ENCODE measurements at places on chromosomes 7 and 10.

DNA sequence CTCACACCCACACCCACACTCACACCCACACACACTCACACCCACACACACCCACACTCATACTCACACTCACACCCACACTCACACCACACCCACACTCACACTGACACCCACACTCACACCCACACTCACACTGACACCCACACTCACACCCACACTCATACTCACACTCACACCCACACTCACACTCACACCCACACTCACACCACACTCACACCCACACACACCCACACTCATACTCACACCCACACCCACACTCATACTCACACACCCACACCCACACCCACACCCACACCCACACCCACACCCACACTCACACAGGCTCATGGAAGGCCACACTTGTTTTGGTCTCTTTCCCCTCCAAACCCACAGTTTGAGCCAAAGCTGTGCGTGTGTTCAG is 2.9 kb downstream of the FOXI2 start:
- no peak for DNase-seq

DNA sequence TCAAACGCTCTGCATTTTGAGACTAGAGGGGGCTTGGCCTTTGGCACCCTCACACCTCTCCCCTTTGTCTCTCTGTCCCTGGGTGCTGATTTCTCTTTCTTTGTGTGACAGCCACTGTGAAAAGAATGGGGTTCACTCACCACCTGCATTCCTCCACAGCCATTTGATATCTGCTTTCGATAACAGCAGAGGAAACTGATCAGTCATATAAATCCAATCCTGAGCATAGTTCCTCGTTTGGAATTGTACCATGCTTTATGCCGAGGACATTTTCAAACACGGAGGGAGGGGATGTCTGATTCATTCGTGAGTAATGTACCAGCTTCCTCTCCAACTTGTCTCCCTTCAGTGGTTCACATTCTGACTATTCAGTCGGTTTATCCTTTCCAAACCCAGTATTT is 15.8 kb downstream of the MET start:
- DNase-seq, result no peak

DNA sequence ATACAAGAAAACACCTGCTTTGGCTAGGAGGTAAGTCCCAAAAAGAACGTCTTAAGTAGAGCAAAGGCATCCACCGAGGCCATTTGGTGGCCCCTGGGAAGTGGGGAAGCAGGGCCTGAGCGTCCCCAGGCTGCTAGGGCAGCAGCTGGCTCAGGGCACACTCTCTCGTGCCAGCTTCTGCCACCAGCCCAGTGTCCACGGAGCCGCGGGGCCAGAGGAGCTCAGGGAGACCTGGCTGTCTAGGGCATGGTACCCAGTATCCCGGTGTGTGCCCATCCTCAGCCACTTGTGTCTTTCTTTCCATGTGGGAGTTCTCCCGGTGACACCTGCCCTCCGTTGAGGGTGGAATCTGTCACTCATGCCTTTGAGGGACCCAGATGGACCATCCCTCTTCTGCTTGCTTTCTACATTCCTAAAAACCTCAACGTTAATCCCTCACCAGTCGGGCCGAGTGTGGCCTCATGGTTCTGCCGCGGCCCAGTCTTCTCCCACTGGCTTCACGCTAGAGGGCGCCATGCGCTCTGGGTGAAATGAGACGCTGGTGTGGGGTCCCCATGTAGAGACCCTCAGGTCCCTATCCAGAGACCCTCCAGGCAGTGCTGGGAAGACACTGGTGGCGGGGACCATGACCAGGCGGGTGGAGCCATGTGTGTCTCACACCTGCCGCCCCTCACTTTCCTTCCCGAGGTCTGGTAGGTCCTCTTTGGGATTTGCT is 9.5 kb upstream of the AP5Z1 start:
- DNase-seq, result no peak

- no peak for DNase-seq
Observed at GRCh38 chr10:116667484-116667883, 46.7 kb downstream of the PNLIPRP2 start.

GRCh38 chr10:70311698-70312097 is 27.9 kb upstream of the NPFFR1 start:
- no peak for DNase-seq

DNA sequence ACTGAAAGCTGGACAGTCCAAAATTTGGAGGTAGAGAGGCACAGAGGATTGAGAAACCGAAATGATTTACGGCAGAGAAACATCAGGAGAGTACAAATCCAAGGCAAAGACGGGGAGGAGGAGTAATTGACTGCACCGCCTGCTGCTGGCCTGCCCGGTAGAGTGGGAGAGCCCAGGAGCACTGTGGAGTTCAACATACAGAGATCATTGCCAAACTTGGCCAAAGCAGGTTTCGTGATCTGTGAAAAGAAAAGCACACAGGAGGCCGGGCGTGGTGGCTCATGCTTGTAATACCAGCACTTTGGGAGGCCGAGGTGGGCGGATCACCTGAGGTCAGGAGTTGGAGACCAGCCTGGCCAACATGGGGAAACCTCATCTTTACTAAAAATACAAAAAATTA is 306.0 kb upstream of the PFKP start:
- DNase-seq, result no peak

GRCh38 chr7:152095771-152096170 is 70.3 kb downstream of the GALNT11 start:
- DNase-seq, result no peak

- no peak for DNase-seq
Observed at GRCh38 chr7:16747102-16747501, 6.5 kb upstream of the TSPAN13 start.

GRCh38 chr10:62231805-62232204 is 36.8 kb downstream of the RTKN2 start:
- no peak for DNase-seq

DNA sequence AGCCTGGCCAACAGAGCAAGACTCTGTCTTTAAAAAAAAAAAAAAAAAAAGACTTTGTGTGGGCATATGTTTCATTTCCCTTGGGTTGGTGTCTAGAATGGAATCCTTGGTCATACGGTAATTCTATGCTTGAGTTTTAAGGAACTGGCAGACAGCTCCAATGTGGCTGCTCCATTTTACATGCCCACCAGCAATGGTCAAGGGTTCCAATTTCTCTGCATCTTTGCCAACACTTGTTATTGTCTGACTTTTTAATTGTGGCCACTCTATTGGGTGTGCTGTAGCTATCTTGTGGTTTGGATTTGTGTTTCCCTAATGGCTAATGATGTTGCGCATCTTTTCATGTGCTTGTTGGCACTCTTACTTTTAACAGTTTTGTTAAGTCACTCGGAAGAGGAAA is 57.6 kb downstream of the BRI3 start:
- no peak for DNase-seq

DNA sequence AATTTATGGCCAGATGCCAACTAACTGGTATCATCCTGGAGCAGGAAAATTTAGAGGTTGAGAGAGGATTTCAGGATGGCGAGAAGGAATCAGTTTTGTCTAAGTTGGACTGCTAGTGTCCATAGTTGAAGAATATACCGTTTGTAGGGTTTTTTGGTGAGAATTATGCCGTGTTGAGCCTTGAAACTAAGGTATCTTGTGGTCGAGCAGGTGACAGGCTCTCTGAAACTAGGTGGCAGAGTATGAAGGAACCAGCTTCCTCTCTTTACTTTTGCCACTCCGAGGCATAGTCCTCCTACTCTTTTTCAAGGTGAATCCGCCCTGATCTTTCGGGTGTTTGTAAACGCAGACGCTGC is 9.7 kb downstream of the MDFIC start:
- no peak for DNase-seq

DNA sequence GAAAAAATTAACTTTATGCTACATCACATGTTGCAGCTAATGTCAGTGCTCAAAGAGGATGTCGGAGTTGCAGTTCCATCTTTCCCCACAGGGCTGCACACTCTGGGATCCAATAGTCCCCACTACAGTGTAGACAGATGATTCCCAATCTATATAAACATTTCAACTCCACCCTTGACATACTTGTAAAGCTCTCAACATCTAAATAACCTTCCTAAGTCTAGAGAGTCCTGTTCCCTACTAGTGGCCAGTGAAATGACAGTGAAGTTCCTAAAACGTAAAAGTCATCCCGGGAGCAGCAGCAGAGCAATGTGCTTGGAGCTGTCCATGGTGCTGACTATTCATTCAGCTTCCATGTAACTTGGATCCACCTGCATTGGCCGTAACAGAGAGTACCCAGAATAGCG is 145.1 kb downstream of the GRM8 start:
- DNase-seq, result no peak

DNA sequence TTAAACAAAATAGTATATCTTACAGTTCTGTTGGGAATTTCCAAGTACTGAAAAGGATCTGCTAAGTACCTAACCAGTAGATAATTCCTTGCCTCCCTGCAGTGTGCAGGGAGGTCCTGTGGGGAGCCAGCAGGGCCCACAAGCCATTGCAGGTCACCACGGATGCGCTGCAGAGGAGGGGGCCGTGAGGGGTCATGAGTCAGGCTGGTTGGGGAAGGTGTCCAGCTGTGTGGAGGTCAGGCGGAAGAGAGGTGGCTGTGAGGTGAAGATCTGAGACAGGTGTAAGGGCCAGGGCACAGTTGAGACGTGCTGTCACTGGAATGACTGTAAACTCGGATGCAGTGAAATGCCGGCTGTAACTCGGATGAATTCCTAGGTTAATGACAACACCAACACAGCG is 80.6 kb downstream of the TRRAP start:
- DNase-seq, result no peak

- peak; percentile 76 for DNase-seq
Observed at GRCh38 chr10:77274046-77274795, 363.4 kb downstream of the KCNMA1 start.

GRCh38 chr10:86291616-86292340 is 74.8 kb downstream of the GRID1 start:
- DNase-seq, result no peak

DNA sequence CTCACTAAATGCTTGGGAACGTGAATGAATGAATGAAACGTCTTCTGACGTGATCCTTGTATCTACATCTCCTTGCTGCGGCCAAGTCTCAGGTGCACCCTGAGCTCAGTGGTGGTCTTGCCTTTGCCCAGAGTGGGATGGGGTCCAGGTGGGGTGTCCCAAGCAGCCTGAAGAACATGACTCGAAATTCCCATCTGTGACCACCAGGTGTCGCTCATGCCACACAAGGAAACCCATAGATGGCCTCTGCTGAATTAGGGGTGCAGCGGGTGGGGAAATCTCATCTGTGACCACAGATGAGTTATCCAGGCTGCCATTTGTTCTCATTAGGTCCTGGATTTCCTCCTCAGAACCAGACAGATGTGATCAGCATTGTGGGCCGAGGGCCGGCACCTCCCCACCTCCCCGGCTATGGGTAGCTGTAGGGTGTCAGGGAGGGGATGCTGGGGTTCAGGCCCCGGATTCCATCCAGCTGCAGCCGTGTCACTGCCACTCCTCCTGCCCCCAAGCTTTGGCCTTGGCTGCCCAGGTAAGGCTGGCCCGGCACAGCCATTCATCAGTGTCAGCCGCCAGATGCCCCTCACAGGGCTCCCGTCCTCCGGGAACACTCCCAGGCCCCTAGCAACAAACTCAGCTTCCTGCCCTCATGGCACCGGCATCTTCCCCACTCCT is 21.0 kb upstream of the GNA12 start:
- DNase-seq, result no peak

GRCh38 chr7:143924851-143925250 is 10.2 kb upstream of the OR2F2 start:
- DNase-seq, result no peak
